ENCODE measurements at places on chromosomes 7 and 10.
A peak's percentile ranks its signal among the peaks of the same experiment; 100 is the strongest.

DNA sequence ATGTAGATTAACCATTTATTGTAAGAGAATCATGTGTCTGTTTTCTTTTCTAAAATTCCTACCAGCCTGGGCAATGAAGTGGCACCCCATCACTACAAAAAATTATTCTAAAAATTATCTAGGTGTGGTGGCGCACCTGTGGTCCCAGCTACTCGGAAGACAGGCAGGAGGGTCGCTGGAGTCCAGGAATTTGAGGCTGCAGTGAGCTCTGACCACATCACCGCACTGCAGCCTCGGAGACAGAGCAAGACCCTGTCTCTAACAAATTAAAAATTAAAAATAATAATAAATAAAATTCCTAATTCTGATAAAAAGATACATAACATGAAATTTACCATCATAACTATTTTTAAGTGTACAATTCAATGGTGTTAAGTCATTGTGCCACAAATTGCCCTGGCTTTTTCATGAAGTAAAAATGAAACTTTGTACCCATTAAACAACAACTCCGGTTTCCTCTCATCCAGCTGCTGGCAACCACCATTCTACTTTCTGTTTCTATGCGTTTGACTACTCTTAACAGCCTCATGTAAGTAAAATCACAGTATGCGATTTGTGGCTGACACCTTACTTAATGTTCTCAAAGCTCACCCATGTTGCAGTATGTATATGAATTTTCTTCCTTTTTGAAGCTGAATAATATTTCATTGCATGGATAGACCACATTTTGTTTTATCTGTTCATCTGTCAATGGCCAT, 20.6 kb upstream of the USP6NL start:
- DNase-seq: no peak

- no peak for DNase-seq
These were observed 158.8 kb downstream of the SKAP2 start for GRCh38 chr7:26705567-26705966.

DNA sequence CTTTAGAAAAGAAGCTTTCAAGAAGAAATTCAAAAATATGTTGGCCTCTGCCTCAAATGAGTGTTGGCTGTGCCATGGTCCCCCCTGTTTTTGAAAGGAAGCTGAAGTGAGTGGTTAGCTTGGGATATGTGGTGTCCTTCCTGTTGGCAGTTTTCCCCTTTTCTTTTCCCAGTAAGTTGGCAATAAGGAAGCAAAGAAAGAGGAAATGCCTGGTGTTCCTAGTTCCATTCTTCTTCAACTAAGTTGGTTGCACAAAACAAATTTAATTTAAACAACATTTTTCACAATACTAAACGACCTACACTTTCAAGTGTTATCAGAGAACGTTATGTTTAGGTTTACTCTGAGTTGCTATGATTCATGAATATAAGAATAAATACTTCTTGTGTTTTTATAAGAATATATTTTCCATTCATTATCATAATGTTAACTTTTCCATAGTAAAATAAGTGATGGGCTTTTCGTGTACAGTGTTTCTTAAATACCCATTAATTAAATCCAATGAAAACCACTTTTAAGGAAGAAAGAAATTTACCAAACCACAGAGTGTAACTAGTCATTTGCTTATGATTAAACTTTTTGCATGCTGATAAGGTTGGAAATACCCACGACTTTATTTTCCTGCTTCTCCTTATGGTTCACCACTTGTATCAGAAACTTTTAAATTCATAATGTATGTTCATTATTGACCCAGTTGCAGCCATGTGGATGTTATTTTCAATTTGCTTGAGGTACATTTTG, 7.7 kb downstream of the HDAC9 start:
- DNase-seq: no peak

DNA sequence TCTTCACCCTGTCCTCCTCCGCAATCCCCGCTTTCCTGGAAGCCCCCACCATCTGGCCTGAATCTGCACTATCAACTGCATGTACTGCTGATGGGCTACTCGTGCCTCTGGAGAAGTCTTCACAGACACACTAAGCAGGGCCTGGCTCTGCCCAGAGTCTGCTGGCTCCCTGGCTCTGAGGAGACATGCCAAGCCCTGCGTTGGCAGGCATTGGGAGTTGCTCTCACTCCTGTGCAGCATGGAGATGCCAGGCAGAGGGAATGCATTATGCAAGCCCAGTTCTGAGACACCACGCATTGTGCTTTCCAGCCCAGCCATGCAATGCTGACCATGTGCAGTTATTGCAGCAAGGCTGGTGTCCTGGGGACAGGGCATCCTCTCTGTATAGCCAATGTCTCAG, 314.6 kb downstream of the CXCL12 start:
- DNase-seq: no peak

DNA sequence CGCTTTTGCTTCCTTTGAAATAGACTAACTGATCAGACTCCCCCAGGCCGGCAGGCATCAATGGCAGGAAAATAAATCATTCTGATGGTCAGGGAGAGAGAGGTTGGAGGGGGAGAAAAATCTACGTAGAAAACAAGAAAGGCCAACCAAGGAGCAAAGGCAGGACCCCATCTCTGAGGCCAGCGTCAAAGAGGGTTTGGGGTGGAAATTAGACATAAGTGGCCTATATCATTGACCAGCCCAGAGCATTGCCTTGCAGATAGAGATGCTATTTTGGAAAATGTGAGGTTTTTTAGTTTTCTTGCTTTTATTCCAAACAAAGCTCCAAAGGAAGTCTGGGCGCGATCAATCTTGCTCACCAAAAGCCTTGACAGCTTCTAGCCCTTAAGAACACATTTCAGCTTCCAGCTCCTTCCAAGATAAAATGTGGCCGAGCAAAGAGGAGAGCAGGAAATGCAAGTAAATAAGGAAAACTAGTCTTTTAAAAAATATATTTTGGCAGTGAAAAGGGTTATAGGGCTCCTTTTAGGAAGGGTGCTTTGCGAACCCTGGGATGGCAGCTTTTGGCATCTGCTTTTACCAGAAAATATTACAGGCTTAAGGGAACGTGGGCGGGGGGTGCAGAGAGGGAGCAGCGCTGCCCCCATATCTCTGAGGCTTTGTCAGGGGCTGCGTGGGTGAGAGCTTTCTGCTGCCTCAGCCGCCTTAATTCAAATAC, 2.0 kb upstream of the HOXA2 start:
- no peak for DNase-seq

DNA sequence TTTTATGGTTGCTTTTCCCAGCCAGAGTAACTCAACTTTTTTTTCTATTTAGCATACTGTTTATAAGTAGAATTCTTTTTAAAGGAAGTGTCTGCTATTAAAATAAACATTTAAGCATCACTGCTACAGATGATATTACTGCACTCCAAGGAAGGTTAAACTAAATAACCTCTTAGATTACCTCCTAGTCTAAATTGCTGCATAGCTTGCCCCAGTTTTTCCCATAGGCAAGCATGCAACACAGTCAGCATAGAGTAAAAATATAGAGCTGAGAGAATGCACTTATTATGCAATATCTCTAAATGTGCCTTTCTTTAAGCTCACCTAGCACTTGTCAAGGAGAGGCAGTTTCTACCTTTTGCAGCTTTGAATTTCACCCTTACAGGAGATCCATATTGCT, 1392.4 kb upstream of the CELF2 start:
- DNase-seq: no peak

DNA sequence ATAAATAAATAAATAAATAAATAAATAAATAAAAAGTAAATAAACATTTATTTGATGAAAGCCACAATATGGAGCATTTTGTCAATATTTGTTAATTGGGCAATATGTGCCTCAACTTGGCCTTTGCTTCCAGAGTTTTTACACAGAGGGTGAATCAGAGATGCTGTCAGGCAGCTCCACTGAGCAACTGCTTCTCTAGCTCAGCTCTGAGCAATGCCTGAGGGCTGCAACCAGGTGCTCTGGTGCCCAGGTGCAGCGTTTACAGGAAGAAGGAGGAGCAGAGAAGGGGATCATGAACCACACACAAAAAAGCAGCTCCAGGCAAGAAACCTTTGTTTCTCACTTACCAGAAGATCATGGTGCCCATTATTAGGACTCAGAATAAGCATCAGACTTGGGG, 876.2 kb upstream of the AUTS2 start:
- DNase-seq: no peak

DNA sequence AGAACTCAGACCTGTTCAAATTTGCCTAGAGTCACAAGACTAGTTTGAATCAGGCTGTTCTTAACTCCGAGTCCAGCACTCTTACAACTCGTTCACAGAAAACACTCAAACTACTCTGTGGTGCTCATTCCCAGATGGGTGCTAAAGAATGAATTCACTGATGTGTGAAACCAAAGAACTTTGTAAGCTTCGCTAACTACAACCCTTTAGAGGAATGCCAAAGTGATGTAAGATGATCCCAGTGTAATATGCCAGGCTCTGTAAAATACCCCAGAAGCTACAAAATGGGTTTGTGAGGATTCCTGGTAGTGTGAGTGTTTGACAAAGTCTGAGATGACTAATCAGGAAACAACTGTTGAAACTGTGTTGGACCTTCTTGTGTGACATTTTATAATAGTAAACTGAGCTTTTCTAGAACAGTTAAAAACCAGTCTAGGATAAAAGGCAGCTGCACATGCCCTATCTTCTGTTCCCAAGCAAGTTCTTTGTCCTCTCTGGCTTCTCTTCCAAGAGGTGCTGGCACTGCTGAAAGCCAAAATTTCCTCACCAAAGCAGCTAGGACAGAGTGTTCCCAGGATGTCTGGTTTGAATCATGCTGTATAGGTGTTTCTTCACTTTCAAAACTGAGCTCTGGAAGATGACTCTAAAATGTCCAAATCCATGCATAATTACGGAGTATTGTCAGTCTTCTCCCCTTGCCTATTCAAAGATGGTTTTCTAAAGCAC, 527.6 kb downstream of the SORCS1 start:
- no peak for DNase-seq

- no peak for DNase-seq
These were observed 108.1 kb upstream of the INSIG1 start for GRCh38 chr7:155189590-155189989.

- no peak for DNase-seq
These were observed 181.7 kb downstream of the CCSER2 start for GRCh38 chr10:84510121-84510520.

DNA sequence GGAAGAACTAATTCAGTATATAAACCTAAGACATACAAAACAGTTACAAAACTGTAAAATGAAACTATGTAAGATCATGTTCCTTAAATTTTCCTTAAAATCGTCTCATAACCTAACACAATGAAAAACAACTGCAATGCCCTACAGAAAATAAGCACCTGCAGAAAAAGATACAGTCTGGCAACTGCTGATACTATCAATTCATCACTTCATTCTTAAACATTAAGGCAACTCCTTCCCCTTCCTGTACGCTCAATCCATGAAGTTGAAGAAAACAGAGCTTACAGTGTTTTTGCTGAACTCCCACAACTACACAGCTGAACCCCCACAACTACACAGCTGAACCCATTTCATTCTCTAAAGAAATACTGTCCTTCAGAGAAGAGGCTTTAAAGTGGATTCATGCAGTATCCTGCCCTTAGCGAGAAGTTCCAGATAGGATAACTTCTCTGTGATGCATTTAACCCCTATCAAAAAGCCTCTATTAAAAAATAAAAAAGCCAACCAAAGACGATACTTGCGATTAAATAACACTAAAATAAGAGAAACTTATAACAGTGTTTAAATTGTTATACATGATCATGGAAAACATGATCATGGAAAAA, 50.0 kb downstream of the JMJD1C start:
- no peak for DNase-seq

DNA sequence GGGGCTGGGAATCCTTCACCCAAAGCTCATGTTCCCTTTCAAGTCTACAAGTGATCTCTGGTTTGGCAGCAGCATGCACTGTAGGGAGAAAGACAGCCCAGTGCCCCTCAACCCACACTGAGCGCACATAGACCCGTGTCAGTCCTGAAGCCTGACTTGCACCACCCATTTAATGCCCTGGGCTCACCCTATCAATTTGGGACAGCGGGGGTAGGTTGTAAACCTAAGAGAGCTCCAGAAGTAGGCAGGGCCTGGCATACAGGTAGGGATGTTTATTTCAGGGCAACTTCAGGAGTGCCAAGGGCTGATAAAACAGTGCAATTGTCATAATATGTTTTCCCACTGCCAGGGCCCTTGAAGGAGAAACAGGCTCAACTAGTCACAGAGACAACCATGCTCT, 3.5 kb upstream of the ATP6V0E2 start:
- no peak for DNase-seq

DNA sequence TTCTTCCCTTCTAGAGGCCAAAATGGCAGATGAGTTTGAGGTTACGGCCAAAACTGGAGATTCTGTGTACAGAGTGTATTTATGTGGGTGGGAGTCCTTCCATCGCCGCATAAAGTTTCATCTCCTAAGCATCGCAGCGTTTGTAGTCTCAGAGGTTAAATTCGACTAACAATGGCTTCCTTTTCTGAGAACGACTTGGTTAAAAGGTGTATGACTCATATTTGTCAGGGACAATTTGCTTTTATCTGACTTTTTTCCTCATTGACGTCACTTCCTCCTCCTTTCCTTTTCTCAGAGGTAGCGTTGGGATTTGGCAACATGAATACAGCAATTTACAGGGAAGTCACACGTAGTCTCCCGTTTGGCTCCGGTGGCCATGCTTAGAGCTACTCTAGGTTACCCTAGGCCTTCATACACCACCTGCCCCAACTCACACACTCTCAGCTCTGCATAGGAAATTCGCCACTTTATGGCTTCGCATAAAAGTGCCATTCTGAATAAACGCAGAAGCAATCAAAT, 37.6 kb upstream of the TCF7L2 start:
- no peak for DNase-seq

DNA sequence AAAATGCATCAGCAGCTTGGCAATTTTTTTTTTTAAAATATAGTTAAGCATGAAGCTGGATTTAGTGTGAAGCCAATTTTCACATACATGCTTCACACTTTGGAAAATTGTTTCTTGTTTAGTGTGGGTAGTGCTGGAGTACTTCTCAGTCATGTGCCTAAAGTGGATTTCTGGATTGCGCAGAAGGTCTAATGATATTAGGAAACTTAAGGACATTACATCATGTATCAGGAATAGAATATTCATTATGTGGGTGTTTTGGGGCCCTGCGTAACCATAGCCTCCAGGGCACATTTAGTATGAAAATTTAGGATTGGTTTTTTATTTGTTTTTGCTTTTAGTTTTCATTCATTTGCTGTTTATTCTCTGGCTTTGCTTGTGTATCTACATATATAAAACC, 28.8 kb upstream of the BNIP3 start:
- no peak for DNase-seq

GRCh38 chr10:126375926-126376554, 12.2 kb downstream of the ADAM12 start:
- DNase-seq: no peak

- DNase-seq: no peak
These were observed 42.0 kb downstream of the ZC3HC1 start for GRCh38 chr7:130008941-130009847.

- peak; percentile 59 for DNase-seq
These were observed 353.8 kb downstream of the GPR37 start for GRCh38 chr7:124411796-124412195.

GRCh38 chr7:138837627-138838026, 39.6 kb upstream of the ATP6V0A4 start:
- no peak for DNase-seq

- DNase-seq: no peak
These were observed 73.3 kb upstream of the RHEB start for GRCh38 chr7:151592868-151593486.
